ENCODE measurements at places on chromosomes 6 and 20.
A peak's percentile ranks its signal among the peaks of the same experiment; 100 is the strongest.

GRCh38 chr6:131854803-131855202, 47.0 kb downstream of the ENPP1 start:
- no peak for DNase-seq

GRCh38 chr20:21191839-21192238, 66.0 kb downstream of the KIZ start:
- DNase-seq, result no peak

- no peak for DNase-seq
Measured at GRCh38 chr6:68313911-68314310, 321.2 kb upstream of the ADGRB3 start.

DNA sequence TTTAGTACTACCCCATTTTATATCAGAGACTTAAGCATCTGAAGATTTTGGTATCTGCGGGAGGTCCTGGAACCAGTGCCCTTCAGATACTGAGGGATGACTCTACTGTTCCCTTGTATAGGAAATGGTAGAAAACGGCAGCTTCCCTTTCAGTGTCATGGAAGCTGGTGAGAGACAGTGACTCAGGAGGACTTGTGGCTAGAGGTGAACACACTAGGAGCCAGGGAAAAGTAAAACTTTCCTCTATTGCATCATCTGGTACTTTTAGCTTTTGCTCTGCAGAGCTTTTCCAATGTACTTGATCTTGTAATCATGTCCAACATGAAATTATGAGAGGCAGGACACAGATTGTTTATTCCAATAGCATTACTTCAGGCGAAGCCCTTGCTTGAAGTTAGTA, 45.0 kb downstream of the RNF144B start:
- peak; percentile 74 for DNase-seq

DNA sequence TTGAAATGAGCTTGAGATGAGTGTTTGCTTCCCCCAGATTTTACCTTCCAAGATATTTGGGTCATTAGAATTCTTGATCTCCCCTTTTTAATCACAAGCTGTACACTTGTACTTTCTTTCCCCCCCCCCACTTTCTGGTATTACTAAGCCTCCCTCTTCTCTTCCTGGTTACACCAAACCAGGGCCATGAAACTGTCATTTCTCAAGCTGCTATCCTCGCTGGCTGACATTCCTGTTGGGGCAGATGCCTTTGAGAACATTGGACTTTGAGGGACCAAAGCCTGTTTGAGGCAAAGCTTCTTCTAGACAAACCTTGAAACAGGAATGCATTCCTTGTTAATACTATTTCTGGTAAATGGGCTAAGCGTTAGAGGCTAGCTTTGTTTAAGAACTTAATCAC, 32.3 kb upstream of the MAP3K7 start:
- DNase-seq, result peak; percentile 55

- no peak for DNase-seq
Measured at GRCh38 chr20:58331961-58332551, 22.5 kb downstream of the RAB22A start.

DNA sequence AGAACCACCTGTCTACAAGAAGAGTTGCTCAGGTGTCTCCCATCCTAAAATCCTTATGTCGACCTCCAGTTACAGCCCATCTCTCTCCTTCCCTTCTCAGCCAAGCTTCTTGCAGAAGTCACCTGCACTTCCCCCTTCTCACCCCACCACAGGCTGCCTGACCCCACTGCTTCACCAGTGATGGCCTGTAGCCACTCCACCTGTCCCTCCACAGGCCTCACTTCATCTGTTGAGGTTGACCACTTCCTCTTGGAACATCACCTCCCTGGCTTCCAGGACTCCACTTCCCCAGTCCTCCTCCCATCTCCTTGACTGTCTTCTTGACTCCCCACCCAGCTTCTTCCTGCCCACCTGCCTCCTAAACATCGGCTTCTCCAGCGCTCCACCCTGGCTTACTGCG, 25.4 kb downstream of the MRPL14 start:
- no peak for DNase-seq

- no peak for DNase-seq
Measured at GRCh38 chr6:123636782-123637181, at the start of gene TRDN. TSS of gene TRDN (minus strand) at chr6:123636950. CDS start at chr6:123636775, 175 bp downstream.

DNA sequence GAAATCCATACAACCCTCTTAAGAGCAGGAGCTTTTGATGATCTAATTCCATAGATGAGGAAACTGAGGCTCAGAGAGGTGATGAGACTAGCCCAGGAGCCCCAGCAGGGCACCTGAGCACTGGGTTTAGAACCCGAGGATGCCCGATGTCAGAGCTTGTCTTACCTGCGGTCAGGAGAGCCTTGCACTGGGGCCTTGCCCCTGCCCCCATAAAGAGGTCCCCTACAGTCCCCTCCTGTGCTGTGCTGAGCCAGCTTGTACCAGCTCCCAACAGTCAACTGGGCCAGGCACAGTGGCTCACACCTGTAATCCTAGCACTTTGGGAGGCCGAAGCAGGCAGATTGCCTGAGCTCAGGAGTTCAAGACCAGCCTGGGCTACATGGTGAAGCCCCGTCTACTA, 58.6 kb downstream of the RIPOR3 start:
- DNase-seq, result no peak
